ENCODE measurements at places on chromosomes 3 and 15.

GRCh38 chr3:172090035-172090434, 50.7 kb downstream of the FNDC3B start:
- DNase-seq, result no peak

DNA sequence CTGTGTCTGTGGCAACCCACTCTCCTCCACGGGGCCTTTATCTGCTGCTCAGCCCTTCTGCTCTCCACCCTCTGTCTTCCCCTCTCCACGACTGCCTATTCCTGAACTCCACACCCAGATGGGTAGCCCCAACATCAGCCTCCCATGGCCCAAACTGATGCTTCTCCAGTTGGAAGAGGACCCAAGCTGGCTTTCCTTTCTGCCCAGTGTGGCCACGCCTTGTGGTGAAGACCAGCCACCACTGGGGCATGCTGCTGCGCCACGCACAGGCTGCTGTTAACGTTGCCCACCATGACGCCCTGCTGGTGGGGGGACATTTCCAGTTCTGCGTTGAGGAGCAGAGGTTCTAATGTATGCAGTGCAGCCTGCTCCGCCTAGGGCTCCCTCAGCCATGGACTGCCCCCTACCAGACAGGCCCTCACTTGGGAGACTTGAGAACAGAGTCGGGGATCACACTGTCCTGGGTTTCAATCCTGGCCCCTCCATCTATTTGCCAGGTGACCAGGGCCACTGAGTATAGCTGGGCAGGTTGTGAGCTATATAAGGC, 26.9 kb downstream of the CFAP100 start:
- DNase-seq, result no peak

DNA sequence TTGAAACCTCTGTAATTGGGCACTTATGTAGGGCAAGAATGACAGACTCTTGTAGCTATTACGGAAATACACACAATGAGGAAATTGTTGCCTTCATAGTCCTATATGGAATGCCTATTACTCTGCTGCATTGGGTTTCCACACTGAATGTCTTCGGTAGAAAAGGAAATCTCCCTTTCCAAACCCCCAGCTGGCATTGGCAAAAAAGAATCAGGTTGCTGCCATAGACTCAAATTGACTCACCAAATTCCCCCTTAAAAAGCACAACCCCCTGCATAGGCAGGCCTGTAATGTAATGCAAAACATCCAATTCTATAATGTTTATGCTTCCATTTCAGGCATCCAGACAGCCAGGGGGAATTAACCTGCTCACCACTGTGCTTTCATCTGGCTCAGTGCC, 44.8 kb upstream of the NTRK3 start:
- DNase-seq, result no peak

DNA sequence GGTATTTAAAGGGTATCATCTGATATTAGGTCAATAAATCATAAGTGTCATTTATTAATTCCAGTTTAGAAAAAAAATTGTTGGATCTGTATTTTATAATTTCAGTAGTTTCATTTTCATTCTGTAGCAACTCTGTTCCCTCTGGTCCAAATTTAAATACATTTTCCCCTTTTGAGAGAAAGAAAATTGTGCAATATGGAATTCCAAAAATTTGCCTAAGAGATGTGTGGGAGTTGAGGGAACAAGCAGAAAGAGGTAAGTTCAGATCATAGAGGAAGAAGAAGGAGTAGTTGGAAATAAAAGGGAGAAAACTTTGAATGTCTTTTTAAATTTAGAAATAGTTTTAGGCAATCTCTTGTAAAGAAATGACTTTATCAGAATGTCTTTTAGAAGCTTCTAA, 48.9 kb upstream of the MME start:
- DNase-seq, result no peak

DNA sequence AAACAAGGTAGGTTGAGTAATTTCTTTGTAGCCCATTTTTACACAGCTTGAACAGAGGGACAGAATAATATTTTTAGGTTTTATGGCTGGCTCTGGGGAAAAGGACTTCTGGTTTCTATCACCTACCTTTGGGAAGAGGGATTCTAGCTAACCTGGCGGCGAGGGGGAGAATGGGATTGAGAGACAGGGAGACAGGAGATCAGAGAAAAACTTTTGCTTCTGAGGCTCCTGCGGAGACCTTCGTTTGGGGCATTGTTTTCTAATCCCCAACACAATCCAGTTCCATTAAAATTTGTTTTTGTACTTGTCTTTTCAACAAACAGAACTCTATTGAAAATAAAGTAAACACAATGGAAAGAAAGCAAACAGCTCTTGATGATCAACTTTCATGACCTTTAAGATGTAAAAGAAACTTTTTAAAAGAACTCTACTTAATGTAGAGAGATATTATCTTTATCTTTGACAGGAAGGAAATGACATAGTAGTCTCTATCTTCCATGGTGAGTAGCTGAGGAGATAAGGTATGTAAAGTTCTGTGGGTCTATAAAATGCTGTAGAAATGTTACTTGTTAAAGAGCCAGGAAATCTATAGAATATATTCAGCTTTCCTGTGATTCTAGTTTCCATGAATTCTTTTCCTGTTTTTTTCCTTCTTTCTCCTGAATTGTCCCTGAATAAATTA, 37.0 kb upstream of the P2RY1 start:
- no peak for DNase-seq

GRCh38 chr3:44576613-44577012, 8.2 kb upstream of the ZNF660 start:
- DNase-seq, result no peak

- no peak for DNase-seq
Measured at GRCh38 chr15:73283366-73283962, 85.3 kb downstream of the HCN4 start.

Data from NCI-H2171 (cell line).